ENCODE measurements at places on chromosomes 2 and 18. TPM values are rescaled to one million over a fixed set of nuclear protein-coding genes. Genes with fewer than 3 reads are reported as not detected.

The PFN4 gene
- total RNA-seq: 0.67 TPM

The WNT10A gene
- total RNA-seq: not detected

The CFLAR gene
- 40.6 TPM for total RNA-seq

The CHRNA1 gene
- under 0.01 TPM for total RNA-seq

The ICA1L gene
- 2.0 TPM for total RNA-seq

The MROH2A gene
- total RNA-seq: not detected

The EFR3B gene
- 42.1 TPM for total RNA-seq

The SPAG16 gene
- total RNA-seq: 17.6 TPM

The DIPK1C gene
- 12.0 TPM for total RNA-seq

The POTEI gene
- not detected for total RNA-seq

The MEP1B gene
- not detected for total RNA-seq

The STEAP3 gene
- 3.7 TPM for total RNA-seq

The CPO gene
- not detected for total RNA-seq

The TRIP12 gene
- total RNA-seq: 235 TPM

The RGPD3 gene
- 0.36 TPM for total RNA-seq

The EVA1A gene
- total RNA-seq: 110 TPM

The LRRTM4 gene
- not detected for total RNA-seq

The NPPC gene
- 10.7 TPM for total RNA-seq

The METTL5 gene
- 54.8 TPM for total RNA-seq

The MPV17 gene
- 118 TPM for total RNA-seq

The RBBP8 gene
- 48.6 TPM for total RNA-seq

The IL1RL2 gene
- 0.34 TPM for total RNA-seq

The NFATC1 gene
- 2.0 TPM for total RNA-seq

The SCN2A gene
- total RNA-seq: 0.33 TPM

The ITGA4 gene
- total RNA-seq: 83.2 TPM

The DCDC2C gene
- not detected for total RNA-seq

The CNGA3 gene
- total RNA-seq: not detected

The RAB27B gene
- total RNA-seq: 0.67 TPM

The SLC23A3 gene
- total RNA-seq: 1.1 TPM

The CFAP210 gene
- not detected for total RNA-seq

The VSNL1 gene
- not detected for total RNA-seq

The SCYGR3 gene
- not detected for total RNA-seq

The CRYGC gene
- total RNA-seq: not detected

The MAP4K3 gene
- total RNA-seq: 56.6 TPM

The CRIM1 gene
- total RNA-seq: 1.7 TPM

The ANKRD30BL gene
- total RNA-seq: 0.33 TPM

The SLC5A7 gene
- not detected for total RNA-seq

The NPHP1 gene
- 3.6 TPM for total RNA-seq

The MPP4 gene
- total RNA-seq: 0.33 TPM

The TMEM178A gene
- not detected for total RNA-seq

The CFAP221 gene
- total RNA-seq: not detected
